Astrocyte (in vitro differentiated cells and primary cell): ENCODE measurements at places on chromosomes 12 and 14. TPM values are rescaled to one million over a fixed set of nuclear protein-coding genes. Genes with fewer than 3 reads are reported as not detected.

The LPAR5 gene
- total RNA-seq, result 0.73 and 0.89 TPM in 2 replicates

The RIMBP2 gene
- 2.2 TPM in 2 replicates for total RNA-seq

The AQP6 gene
- not detected in 2 replicates for total RNA-seq

The KRT2 gene
- not detected in 2 replicates for total RNA-seq

The MANSC1 gene
- 2.5 and 2.9 TPM in 2 replicates for total RNA-seq

The LRP1-AS gene
- total RNA-seq, result not detected in 2 replicates

The HSP90AA1 gene
- 352 and 428 TPM in 2 replicates for total RNA-seq

The TMEM179 gene
- total RNA-seq, result 0.75 and 0.82 TPM in 2 replicates

The HOTAIR gene
- not detected in 2 replicates for total RNA-seq

GRCh38 chr14:98197933-98198332, 1074.1 kb downstream of the BCL11B start:
- H3K4me1 ChIP-seq, result no peaks in the 10 kb centered on the region
- no peak overlapping the region for H3K27ac ChIP-seq
- no peak overlapping the region for H3K4me3 ChIP-seq
- DNase-seq, result no peak
- H3K27me3 ChIP-seq, result peaks cover 2% of the 10 kb centered on the region

DNA sequence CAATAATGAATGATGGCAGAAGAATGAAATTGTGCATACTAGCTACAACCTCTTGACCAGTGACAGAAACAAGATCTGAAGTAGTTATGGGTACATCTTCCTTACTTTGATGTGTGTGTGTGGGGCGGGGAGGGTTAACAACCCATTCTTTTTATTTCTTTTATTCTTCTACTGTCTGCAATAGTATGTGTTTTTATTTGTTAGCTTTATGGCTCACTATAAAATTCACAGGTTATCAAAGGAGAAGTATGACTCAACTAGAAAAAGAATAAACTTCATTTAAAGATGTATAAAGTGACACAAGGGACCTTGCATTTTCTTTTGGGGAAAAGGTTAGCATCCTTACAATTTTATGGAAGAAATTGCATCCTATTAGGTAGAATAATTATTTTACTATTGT, 430.5 kb downstream of the DAD1 start:
- no peaks in the 10 kb centered on the region for H3K27me3 ChIP-seq
- no peak for DNase-seq
- H3K36me3 ChIP-seq, result no peaks in the 10 kb centered on the region
- H3K4me1 ChIP-seq, result no peaks in the 10 kb centered on the region
- H3K27ac ChIP-seq, result no peak overlapping the region

- DNase-seq, result no peak
- no peak overlapping the region for H3K27ac ChIP-seq
These were observed 371.1 kb downstream of the FSCB start for GRCh38 chr14:44135972-44136371.

DNA sequence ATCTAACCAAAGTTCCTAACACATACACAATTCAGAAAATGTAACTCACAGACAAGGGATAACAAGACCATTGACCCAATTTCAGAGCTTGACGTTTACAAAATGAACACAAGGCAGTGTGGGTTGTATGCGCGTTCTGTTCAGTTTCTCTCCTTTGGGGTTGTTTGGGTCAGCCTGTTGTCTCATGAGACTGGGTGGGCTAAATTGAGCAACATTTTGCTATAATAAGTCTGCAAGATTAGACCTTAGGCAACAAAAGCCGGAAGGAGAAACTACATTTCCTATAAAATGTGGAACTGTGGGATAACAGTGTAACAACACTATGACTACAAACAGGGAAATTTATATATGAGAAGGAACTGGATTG, 18.8 kb upstream of the LTA4H start:
- H3K4me1 ChIP-seq, result no peaks in the 10 kb centered on the region
- H3K4me3 ChIP-seq, result no peak overlapping the region
- DNase-seq, result no peak
- H3K36me3 ChIP-seq, result no peaks in the 10 kb centered on the region
- no peak overlapping the region for H3K27ac ChIP-seq

DNA sequence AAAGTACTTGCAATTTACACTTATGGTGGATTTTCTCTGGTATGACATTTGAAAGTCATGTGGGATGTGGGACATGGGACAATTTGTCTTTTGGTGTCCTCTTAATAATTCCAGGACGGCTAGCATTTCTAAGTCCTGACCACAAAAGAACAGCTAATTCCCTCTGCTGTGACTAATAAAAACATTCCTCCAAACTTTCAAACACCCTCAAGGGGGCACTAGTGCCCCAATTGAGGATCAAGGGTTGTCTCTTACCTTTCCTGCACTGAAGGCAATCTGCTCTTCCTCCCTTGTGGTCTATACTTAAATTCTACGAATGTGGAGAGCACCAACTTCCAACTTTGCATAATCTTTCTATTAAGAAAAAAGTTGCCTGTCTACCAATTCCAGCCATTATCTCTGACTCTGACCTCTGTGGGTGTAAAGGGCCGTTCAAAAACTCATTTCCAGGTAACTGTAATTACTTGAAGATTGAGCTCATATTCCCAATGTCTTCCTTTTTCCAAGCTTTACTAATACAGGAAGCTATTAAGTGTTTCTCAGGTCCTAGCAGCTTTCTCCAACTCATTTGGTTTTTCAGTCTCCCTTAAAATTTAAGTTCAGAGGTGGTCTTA, 210.2 kb downstream of the PTPRO start:
- no peaks in the 10 kb centered on the region for H3K36me3 ChIP-seq
- DNase-seq, result peak; percentile 53

DNA sequence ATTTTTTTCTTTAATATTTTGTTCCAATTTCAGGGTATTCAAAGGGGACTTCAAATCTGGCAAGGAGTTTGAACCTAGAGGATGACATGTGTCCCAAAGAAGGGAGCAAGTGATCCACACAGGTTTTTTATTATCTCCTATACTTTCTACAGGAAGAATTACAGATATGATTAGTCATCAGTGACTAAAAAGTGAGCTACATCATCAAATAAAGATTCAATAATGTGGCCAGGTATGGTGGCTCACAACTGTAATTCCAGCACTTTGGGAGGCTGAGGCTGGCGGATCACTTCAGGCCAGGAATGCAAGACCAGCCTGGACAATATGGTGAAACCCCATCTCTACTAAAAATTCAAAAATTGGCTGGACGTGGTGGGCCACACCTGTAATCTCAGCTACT, 24.2 kb downstream of the GLT8D2 start:
- no peaks in the 10 kb centered on the region for H3K27me3 ChIP-seq
- no peak overlapping the region for H3K4me3 ChIP-seq
- H3K27ac ChIP-seq, result no peak overlapping the region
- no peaks in the 10 kb centered on the region for H3K4me1 ChIP-seq

- no peaks in the 10 kb centered on the region for H3K27me3 ChIP-seq
- no peaks in the 10 kb centered on the region for H3K36me3 ChIP-seq
- DNase-seq, result no peak
- no peak overlapping the region for H3K4me3 ChIP-seq
- no peaks in the 10 kb centered on the region for H3K4me1 ChIP-seq
These were observed 24.9 kb upstream of the FUT8 start for GRCh38 chr14:65387628-65388027.

DNA sequence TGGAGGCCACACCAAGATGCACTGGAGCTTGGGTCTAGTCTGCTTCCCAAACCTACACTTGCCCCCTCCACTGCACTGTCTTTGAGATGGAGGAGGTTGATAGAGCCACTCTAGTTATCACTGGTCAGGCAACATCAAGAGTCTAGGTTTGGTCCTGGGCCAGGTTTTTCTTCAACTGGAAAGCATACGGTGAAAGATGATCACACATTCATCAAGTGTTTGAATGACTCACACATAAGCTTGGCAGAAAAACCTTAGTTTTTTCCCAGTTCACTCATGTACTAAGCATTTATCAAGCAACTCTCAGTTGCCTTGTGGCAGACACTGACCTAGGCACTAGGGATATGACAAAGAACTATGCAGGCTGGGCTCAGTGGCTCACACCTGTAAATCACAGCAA, 84.5 kb downstream of the PLEKHG3 start:
- H3K36me3 ChIP-seq, result no peaks in the 10 kb centered on the region
- no peaks in the 10 kb centered on the region for H3K27me3 ChIP-seq
- peaks cover 10% of the 10 kb centered on the region for H3K4me1 ChIP-seq

DNA sequence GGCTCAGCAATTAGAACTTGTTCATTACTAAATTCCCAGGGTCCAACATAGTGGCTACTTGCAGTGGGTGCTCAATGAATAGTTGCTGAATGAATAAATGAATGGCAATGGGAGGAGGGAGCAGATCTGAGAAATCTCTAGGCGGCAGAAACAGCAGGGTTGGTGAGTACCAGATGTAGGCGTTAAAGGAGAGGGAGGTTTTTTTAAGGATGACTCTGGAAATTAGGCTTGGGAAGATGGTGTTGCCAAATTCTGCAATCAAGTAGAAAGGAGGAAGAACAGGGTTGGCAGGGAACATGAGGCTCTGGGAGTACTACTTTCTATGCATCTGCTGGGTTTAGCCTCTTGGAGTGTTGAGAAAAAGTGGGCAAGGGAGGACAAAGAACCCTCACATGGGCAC, 207.1 kb downstream of the APAF1 start:
- no peaks in the 10 kb centered on the region for H3K36me3 ChIP-seq
- H3K4me3 ChIP-seq, result no peak overlapping the region

GRCh38 chr12:121537814-121538698, 42.8 kb downstream of the KDM2B start:
- no peaks in the 10 kb centered on the region for H3K27me3 ChIP-seq
- no peaks in the 10 kb centered on the region for H3K36me3 ChIP-seq

DNA sequence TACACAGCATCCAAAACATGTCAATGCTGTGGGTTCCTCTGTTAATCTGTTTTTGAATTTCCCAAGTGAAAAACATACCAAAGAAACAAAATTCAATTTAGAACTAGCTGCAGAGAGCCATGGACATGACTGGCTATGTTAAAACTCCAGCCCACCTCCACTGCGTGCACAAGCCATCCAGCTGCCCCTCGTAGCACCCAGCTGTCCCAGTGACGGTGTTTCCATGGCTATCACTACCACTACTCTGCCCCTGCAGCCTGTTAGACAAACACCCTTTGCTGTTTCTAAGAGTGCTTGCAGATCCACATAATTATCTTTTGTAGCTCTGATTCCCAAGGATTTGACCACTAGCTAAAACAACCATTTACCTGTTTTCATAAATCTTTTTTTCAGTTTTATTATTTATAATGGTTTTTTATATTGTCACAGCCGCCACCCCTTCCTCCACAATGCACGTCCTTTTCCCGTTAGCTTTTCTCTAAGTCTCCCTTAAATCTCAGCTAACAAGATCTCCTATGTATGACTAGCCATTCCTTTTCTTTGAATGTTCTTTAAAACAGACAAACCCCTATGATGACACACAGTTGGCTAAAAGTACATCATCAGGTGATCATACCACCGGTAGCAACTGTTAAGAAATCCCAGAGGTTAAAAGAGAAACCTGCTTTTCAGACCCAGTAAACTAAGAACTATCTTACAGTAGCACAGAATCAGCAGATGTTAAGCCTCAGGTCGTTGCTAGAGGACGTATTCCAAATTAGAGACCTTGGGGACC, 37.8 kb upstream of the NAA30 start:
- peaks cover 8% of the 10 kb centered on the region for H3K4me1 ChIP-seq
- no peaks in the 10 kb centered on the region for H3K27me3 ChIP-seq
- no peak overlapping the region for H3K27ac ChIP-seq
- no peaks in the 10 kb centered on the region for H3K36me3 ChIP-seq
- no peak overlapping the region for H3K4me3 ChIP-seq

DNA sequence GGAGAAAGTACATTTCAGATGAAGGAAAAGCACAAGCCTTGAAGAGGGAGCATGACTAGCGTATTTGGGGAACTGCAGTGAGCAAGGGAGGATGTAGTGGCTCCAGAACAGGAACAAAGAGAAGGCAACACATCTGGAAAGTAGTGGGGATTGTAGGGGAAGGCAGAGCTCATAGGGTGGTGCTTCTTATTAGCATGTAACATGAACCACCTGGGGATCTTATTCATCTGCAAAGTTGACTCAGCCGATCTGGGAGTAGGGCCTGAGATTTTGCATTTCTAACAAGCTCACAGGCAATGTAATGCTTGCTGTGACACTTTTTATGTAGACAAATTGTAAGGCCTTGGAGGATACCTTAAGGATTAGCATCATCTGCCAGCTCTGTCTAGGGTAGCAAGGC, 447.3 kb downstream of the NELL2 start:
- no peak overlapping the region for H3K4me3 ChIP-seq
- H3K27ac ChIP-seq, result no peak overlapping the region
- H3K27me3 ChIP-seq, result no peaks in the 10 kb centered on the region
- no peaks in the 10 kb centered on the region for H3K4me1 ChIP-seq

- H3K27me3 ChIP-seq, result no peaks in the 10 kb centered on the region
- H3K27ac ChIP-seq, result no peak overlapping the region
- DNase-seq, result peak; percentile 19
- no peak overlapping the region for H3K4me3 ChIP-seq
- no peaks in the 10 kb centered on the region for H3K36me3 ChIP-seq
These were observed 425.5 kb downstream of the C12orf50 start for GRCh38 chr12:87603727-87604126.

GRCh38 chr14:72433511-72433910, 460.4 kb downstream of the DPF3 start:
- no peaks in the 10 kb centered on the region for H3K36me3 ChIP-seq
- H3K4me3 ChIP-seq, result no peak overlapping the region

GRCh38 chr12:121443193-121443870, 43.4 kb downstream of the RNF34 start:
- H3K4me3 ChIP-seq, result no peak overlapping the region
- no peaks in the 10 kb centered on the region for H3K27me3 ChIP-seq
- peak; percentile 29 for DNase-seq
- no peak overlapping the region for H3K27ac ChIP-seq
- peaks cover 8% of the 10 kb centered on the region for H3K36me3 ChIP-seq

DNA sequence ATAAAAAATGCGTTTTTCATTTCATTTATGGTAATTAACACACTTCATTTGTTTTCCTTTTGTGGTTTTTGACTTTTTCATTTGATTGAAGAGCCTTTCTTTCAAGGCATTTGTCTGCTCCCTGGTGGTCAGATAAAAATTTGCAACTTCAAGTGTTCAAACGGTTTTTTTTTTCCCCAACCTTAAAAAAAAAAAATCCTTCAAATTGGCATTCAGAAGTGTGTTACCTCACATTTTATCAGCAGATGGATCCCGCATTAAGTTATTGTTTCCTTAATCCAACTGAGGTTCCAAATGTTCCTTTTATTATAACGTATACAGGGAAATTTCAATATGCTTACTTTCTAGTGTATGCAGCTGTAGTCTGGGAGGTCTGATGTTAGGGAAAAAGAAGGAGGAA, 47.2 kb downstream of the MYF5 start:
- H3K36me3 ChIP-seq, result no peaks in the 10 kb centered on the region
- H3K27ac ChIP-seq, result no peak overlapping the region
- H3K4me3 ChIP-seq, result no peak overlapping the region
- H3K27me3 ChIP-seq, result no peaks in the 10 kb centered on the region
- peak; percentile 41 for DNase-seq
- no peaks in the 10 kb centered on the region for H3K4me1 ChIP-seq

- DNase-seq, result no peak
- H3K27me3 ChIP-seq, result no peaks in the 10 kb centered on the region
- no peak overlapping the region for H3K4me3 ChIP-seq
- no peak overlapping the region for H3K27ac ChIP-seq
- H3K36me3 ChIP-seq, result no peaks in the 10 kb centered on the region
- H3K4me1 ChIP-seq, result no peaks in the 10 kb centered on the region
These were observed 33.8 kb upstream of the PWP1 start for GRCh38 chr12:107651571-107652449.

- no peak overlapping the region for H3K27ac ChIP-seq
- H3K36me3 ChIP-seq, result no peaks in the 10 kb centered on the region
- no peaks in the 10 kb centered on the region for H3K27me3 ChIP-seq
- DNase-seq, result no peak
- no peak overlapping the region for H3K4me3 ChIP-seq
These were observed 3.8 kb upstream of the SDSL start for GRCh38 chr12:113418213-113418879.
